ENCODE measurements at places on chromosomes 7 and 10. TPM values are rescaled to one million over a fixed set of nuclear protein-coding genes. Genes with fewer than 3 reads are reported as not detected.

MCM10 gene
- total RNA-seq, result 2.0 TPM

WNT8B gene
- total RNA-seq, result not detected

ODAD2 gene
- 0.26 TPM for total RNA-seq

OR2A42 gene
- not detected for total RNA-seq

ARL5B gene
- 14.6 TPM for total RNA-seq

CHN2 gene
- total RNA-seq, result not detected

PNLIPRP1 gene
- not detected for total RNA-seq

PDE6C gene
- total RNA-seq, result not detected

CTAGE6 gene
- total RNA-seq, result 1.1 TPM

MYO1G gene
- 0.07 TPM for total RNA-seq

MAGI2 gene
- total RNA-seq, result 9.8 TPM

TRIM50 gene
- total RNA-seq, result not detected

ABCB4 gene
- 0.99 TPM for total RNA-seq

XRCC2 gene
- total RNA-seq, result 1.2 TPM

ALOX5 gene
- total RNA-seq, result not detected

TRDMT1 gene
- total RNA-seq, result 5.2 TPM

ELN gene
- 82.6 TPM for total RNA-seq

MACROH2A2 gene
- total RNA-seq, result 4.6 TPM

MEIG1 gene
- 0.46 TPM for total RNA-seq

PGAM2 gene
- 3.3 TPM for total RNA-seq

SLC13A1 gene
- not detected for total RNA-seq

RBP3 gene
- total RNA-seq, result not detected

PTPRZ1 gene
- 0.46 TPM for total RNA-seq

GLI3 gene
- 4.1 TPM for total RNA-seq

TDRD1 gene
- total RNA-seq, result 0.13 TPM

PTPRN2 gene
- 0.26 TPM for total RNA-seq

ERCC6 gene
- total RNA-seq, result 90.2 TPM

PRLHR gene
- not detected for total RNA-seq

UTF1 gene
- not detected for total RNA-seq

SH2B2 gene
- 3.1 TPM for total RNA-seq

SNX10 gene
- total RNA-seq, result not detected

DLX6 gene
- total RNA-seq, result 0.23 TPM

LRIT1 gene
- not detected for total RNA-seq

HSPA12A gene
- 25.8 TPM for total RNA-seq

CUZD1 gene
- 0.52 TPM for total RNA-seq

KCNMA1 gene
- 116 TPM for total RNA-seq

MYO3A gene
- not detected for total RNA-seq

MEOX2 gene
- 28.3 TPM for total RNA-seq

ANKRD1 gene
- total RNA-seq, result 24.2 TPM

ITGA8 gene
- total RNA-seq, result 43.7 TPM

NEURL1 gene
- under 0.01 TPM for total RNA-seq

AFAP1L2 gene
- total RNA-seq, result 1.2 TPM

MRLN gene
- not detected for total RNA-seq

FLNC gene
- total RNA-seq, result 324 TPM

HOXA4 gene
- 2.0 TPM for total RNA-seq

WIPF3 gene
- 0.07 TPM for total RNA-seq

IGFBP1 gene
- 10.2 TPM for total RNA-seq

RASSF4 gene
- 6.2 TPM for total RNA-seq

CHAT gene
- total RNA-seq, result not detected

MYL10 gene
- total RNA-seq, result not detected

UPK3B gene
- 0.46 TPM for total RNA-seq

HKDC1 gene
- 6.8 TPM for total RNA-seq

RPEL1 gene
- not detected for total RNA-seq

OR2A1 gene
- total RNA-seq, result 0.07 TPM

PNLIPRP3 gene
- not detected for total RNA-seq

MGMT gene
- total RNA-seq, result 9.4 TPM

CYP2W1 gene
- not detected for total RNA-seq

EIF4H gene
- 502 TPM for total RNA-seq

CCNJ gene
- 4.5 TPM for total RNA-seq

MPLKIP gene
- total RNA-seq, result 15.3 TPM

All from smooth muscle cell of the pulmonary artery (primary cell).